T-helper 17 cell (primary cell): ENCODE measurements at places on chromosomes 13 and 19. TPM values are rescaled to one million over a fixed set of nuclear protein-coding genes. Genes with fewer than 3 reads are reported as not detected.
A peak's percentile ranks its signal among the peaks of the same experiment; 100 is the strongest.

DNA sequence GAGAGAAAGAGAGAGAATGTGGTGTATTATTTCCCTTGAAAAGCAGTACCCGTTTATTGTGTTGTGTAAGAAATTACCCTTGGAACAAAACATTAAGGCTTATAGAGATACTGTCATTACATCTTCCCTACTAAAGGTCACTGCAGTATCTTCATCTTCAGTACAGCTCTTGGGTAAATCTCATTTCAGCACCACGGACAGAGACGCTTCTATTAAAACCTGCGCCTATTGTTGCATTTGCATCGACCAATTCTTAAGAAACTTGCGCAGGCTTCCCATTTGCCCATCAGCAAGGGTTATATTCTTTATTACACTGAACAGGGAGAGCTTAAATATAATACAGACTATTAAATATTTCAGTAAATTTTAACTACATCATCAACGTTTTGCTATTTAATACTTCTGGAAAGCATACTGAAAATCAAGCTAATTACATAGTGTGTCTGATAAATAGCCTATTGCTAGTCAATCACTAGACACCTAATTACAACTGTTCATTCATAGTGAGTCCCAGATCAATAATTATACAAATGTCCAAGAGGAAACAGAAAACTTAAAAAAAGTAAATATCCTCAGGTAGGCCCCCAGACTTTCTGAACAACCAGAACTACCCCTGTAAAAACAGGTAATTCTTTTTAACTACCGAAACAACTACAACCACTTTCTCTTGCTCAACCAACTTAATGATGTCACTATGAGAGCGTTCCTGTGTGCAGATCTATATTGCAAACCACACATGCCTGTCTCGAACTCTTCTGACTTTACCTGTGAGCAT, 350.6 kb downstream of the LIG4 start:
- peaks cover 26% of the 10 kb centered on the region for H3K27me3 ChIP-seq
- H3K27ac ChIP-seq: no peak overlapping the region
- no peak overlapping the region for H3K4me3 ChIP-seq
- DNase-seq: no peak
- H3K36me3 ChIP-seq: peaks cover 5% of the 10 kb centered on the region

DNA sequence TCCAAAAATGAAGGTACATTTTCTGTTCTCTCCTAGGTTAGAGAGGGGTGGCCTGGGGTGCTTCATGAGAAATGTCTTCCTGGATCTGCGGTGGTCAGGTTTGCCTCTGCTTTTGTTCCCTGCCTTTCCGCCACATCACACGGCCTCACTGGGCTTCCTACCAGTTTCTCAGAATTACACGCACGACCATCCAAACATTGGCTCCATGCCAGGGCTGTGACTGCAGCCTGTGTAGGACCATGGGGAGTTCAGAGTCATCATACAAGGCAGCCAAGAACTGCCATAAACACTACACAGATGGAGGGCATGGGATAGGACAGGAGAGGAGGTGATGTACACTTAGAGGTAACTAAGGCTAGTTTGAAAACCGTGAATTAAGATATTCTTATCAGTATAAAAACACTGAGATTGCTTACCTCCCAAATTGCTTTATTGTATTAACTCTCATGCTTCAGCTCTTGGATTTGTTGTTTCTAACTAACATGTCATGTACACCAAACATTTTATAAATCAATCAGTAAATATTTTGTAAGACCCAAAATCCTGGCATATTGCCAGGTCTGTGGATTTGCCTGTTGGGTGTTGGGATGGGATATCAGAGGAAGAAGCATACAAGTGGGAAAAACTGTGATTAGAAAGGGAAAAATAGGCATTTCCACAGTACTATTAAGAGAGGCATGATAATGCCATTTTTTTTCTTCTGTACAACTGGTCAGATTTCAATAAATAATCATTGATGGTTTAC, 45.2 kb downstream of the CDADC1 start:
- no peaks in the 10 kb centered on the region for H3K36me3 ChIP-seq
- H3K4me1 ChIP-seq: peaks cover 4% of the 10 kb centered on the region
- no peak overlapping the region for H3K4me3 ChIP-seq
- no peak for DNase-seq
- H3K27ac ChIP-seq: peak overlapping the region; percentile 59
- no peaks in the 10 kb centered on the region for H3K27me3 ChIP-seq

GRCh38 chr19:31284621-31285020, 64.6 kb downstream of the TSHZ3 start:
- H3K27ac ChIP-seq: no peak overlapping the region
- DNase-seq: no peak
- peaks cover 3% of the 10 kb centered on the region for H3K36me3 ChIP-seq
- peaks cover 5% of the 10 kb centered on the region for H3K4me1 ChIP-seq
- peaks cover 7% of the 10 kb centered on the region for H3K27me3 ChIP-seq

GRCh38 chr13:111225810-111226546, 94.5 kb upstream of the TEX29 start:
- no peak for DNase-seq
- H3K36me3 ChIP-seq: peaks cover 8% of the 10 kb centered on the region
- no peak overlapping the region for H3K4me3 ChIP-seq
- no peaks in the 10 kb centered on the region for H3K27me3 ChIP-seq

DNA sequence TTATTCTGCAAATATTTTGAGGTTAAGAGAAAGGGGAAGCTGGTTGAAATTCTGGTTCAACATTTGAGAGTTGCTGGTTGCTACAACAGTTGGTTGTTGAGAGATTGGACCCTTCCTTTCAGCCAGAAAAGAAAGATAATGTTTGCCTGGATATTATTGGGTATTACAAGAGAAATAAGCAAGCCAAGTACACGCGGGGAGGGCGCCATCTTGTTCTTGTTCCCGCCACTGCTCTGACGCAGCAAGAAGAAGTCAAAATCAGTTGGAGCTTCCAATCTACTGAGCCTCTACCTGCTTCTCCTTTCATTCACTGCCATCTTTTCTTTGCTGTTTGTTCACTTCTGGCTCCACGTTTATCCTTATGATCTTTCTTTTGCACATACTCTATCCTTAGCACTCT, 18.4 kb downstream of the BSPH1 start:
- H3K4me1 ChIP-seq: no peaks in the 10 kb centered on the region
- no peak overlapping the region for H3K27ac ChIP-seq
- H3K36me3 ChIP-seq: peaks cover 5% of the 10 kb centered on the region
- no peak overlapping the region for H3K4me3 ChIP-seq
- no peak for DNase-seq

- no peak for DNase-seq
- H3K27me3 ChIP-seq: peaks cover 16% of the 10 kb centered on the region
- no peaks in the 10 kb centered on the region for H3K4me1 ChIP-seq
- no peaks in the 10 kb centered on the region for H3K36me3 ChIP-seq
Measured at GRCh38 chr19:35052599-35053190, 11.2 kb downstream of the HPN start.

GRCh38 chr13:28597641-28598040, 61.3 kb upstream of the POMP start:
- H3K27ac ChIP-seq: no peak overlapping the region
- H3K4me3 ChIP-seq: no peak overlapping the region
- H3K4me1 ChIP-seq: peaks cover 6% of the 10 kb centered on the region
- no peaks in the 10 kb centered on the region for H3K36me3 ChIP-seq
- H3K27me3 ChIP-seq: peaks cover 34% of the 10 kb centered on the region

GRCh38 chr19:57599377-57599760, 316 bp upstream of the ZNF530 start:
- H3K4me3 ChIP-seq: peak overlapping the region; percentile 79
- no peaks in the 10 kb centered on the region for H3K27me3 ChIP-seq
- H3K27ac ChIP-seq: peak overlapping the region; percentile 14
- H3K4me1 ChIP-seq: peaks cover 3% of the 10 kb centered on the region

GRCh38 chr19:3608750-3609322, 2.2 kb upstream of the TBXA2R start:
- no peak overlapping the region for H3K27ac ChIP-seq
- no peaks in the 10 kb centered on the region for H3K27me3 ChIP-seq
- H3K36me3 ChIP-seq: no peaks in the 10 kb centered on the region
- H3K4me3 ChIP-seq: no peak overlapping the region
- no peak for DNase-seq

DNA sequence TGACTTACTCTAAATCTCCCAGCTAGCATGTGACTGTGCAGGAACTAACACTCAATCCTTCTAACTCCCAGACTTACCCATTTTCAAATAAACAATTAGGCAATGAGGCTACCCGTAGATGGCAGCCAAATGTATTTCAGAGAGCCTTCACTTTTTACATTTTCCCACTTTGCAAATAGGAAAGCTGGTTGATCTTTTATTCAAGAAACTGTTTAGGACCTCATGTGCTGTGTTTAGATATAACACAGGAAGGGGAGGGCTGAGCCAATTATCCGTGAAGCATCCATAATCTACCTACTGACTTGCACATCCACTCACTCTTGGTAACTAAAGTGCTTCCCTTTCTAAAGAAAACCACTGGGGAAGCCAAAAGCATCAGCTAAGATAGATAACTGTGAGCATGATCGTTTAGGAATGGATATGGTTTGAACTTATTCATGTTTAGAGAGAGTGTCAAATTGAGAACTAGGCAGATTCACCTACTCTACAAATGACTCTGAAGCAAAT, 33.4 kb downstream of the MBNL2 start:
- no peaks in the 10 kb centered on the region for H3K27me3 ChIP-seq
- DNase-seq: no peak
- H3K4me3 ChIP-seq: no peak overlapping the region
- H3K36me3 ChIP-seq: no peaks in the 10 kb centered on the region

DNA sequence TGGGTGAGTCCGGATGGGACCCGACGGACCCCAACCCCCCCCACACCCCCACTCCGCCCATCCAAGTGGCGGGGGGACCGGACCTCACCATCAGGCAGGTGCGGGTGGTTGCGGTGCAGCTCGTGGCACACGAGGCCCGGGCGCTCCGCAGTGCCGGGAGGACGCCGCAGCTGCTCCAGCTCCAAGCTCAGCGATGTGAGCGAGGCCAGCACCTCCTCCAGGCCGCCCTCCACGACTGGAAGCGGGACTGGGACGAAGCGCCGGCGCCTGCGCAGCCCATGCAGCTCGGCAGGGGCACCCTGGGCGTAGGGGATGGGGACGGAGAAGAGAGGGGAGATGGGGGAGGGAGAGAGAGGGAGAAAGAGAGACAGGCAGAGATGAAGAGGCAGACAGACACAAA, 30.1 kb upstream of the OLFM2 start:
- H3K4me3 ChIP-seq: no peak overlapping the region
- DNase-seq: no peak

DNA sequence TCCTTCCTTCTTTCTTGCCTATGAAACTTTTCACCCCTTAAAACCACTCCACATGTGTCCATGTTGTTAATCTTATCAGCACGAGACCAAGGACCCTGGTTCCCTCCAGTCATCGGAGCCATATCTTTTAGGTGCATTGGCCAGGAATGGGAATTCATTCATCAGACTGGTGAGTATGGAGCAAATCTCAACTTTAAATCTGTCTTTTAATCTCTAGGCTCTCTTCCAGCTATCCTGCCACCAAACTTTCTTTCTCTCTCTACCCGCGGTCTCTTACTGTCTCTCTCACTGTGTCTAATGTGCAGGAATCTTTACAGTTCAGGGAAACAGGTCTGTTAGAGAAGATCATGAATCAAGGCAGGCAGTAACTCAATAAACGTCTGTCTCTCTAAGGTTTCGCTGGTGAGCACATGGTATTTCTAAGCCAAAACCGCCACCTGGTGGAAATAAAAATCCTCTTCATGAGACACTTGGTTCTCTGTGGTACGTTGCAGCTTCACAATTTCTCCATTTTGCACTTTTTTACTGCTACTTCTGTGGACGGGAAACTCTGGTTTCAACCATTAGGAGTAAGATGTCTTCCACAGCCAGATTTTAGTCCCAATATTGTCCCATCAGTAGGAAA, 16.1 kb downstream of the LGALS16 start:
- peaks cover under 1% of the 10 kb centered on the region for H3K36me3 ChIP-seq
- peaks cover 22% of the 10 kb centered on the region for H3K27me3 ChIP-seq
- peaks cover 15% of the 10 kb centered on the region for H3K4me1 ChIP-seq

- H3K4me1 ChIP-seq: no peaks in the 10 kb centered on the region
- no peak for DNase-seq
- no peak overlapping the region for H3K27ac ChIP-seq
- no peak overlapping the region for H3K4me3 ChIP-seq
Measured at GRCh38 chr13:45602183-45603170, 13.1 kb downstream of the ERICH6B start.

DNA sequence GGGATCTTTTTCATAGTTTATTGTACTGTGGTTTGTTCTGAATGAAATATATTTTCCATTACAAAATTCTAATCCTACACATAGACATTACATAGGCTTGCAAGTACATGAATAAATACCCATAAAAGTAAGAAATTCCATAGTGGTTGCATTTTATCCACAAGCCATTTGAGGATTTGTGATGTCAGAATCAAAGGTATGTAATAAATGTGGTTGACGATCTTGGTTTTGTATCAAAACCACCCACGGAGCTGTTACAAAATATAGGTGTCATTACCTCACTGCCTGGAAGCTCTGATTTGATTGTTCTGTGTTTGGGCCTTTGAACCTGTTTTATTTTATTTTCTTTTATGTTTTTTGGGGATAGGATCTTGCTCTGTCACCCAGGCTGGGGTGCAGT, 125.1 kb downstream of the NALCN start:
- peak overlapping the region; percentile 54 for H3K27ac ChIP-seq
- peaks cover 3% of the 10 kb centered on the region for H3K4me1 ChIP-seq
- no peak overlapping the region for H3K4me3 ChIP-seq
- peaks cover 4% of the 10 kb centered on the region for H3K27me3 ChIP-seq
- H3K36me3 ChIP-seq: peaks cover 2% of the 10 kb centered on the region
- DNase-seq: no peak

- peaks cover 13% of the 10 kb centered on the region for H3K36me3 ChIP-seq
- no peaks in the 10 kb centered on the region for H3K27me3 ChIP-seq
- H3K4me1 ChIP-seq: peaks cover 60% of the 10 kb centered on the region
- peak overlapping the region; percentile 76 for H3K4me3 ChIP-seq
- DNase-seq: no peak
Measured at GRCh38 chr13:30742901-30743300, 7.6 kb downstream of the ALOX5AP start.

- no peak overlapping the region for H3K27ac ChIP-seq
- H3K4me3 ChIP-seq: no peak overlapping the region
- peaks cover 26% of the 10 kb centered on the region for H3K4me1 ChIP-seq
- peaks cover 2% of the 10 kb centered on the region for H3K36me3 ChIP-seq
- no peak for DNase-seq
Measured at GRCh38 chr19:55482156-55482961, 2.6 kb upstream of the NAT14 start.

IZUMO2 gene
- not detected for total RNA-seq

URI1 gene
- 67.6 TPM for total RNA-seq

TDRD12 gene
- total RNA-seq: 0.55 TPM

TTC9B gene
- not detected for total RNA-seq

TMEM255B gene
- 0.86 TPM for total RNA-seq

NUP62 gene
- total RNA-seq: 62.4 TPM

TNNI3 gene
- not detected for total RNA-seq
